ENCODE measurements at places on chromosomes 1 and 21.

- peak; percentile 88 for DNase-seq
Measured at GRCh38 chr1:87795615-87796337, 467.1 kb downstream of the LMO4 start.

- DNase-seq = peak; percentile 64
Measured at GRCh38 chr21:31983120-31983519, 110.3 kb downstream of the HUNK start.

DNA sequence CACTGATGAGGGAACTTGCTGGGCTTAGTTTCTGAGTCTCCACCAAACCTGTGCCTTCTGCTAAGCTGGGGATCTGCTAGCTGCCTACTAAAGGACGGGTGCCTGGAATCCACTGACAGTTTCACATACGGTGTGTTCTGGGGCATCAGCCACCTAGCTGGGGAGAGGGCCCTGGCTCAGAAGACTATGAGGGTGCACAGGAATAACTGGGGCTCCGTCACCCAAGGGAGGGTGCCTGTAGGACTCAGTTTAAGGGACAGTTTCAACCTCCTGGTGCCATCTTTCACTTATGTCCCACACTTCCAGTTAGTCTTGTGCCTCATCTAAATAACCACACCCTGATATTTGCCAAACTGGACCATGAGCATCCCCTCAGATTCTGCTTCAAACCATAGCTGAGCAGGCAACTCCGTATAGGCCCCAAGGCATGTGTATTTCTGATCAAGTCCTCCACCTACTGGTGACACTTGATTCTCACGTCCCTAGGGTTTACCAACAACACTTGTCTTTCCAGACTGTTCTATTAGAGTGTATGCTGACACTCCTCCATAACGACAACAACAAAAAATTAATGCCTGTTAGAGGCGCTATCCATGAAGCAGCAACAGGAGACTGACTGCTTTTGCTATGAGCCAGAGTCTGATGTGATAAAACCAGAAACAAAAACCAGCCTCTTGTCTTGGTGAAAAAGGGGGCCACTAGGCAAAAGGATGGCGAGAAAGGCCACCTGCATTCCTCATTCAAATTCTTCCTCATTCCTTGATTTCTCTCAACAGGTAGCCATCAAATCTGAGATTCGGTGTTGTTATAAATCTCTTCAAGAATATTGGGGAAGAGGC lies 55.0 kb upstream of the PAXBP1 start:
- peak; percentile 57 for DNase-seq

GRCh38 chr1:231603598-231604275 lies 22.9 kb upstream of the DISC1 start:
- peak; percentile 66 for DNase-seq

DNA sequence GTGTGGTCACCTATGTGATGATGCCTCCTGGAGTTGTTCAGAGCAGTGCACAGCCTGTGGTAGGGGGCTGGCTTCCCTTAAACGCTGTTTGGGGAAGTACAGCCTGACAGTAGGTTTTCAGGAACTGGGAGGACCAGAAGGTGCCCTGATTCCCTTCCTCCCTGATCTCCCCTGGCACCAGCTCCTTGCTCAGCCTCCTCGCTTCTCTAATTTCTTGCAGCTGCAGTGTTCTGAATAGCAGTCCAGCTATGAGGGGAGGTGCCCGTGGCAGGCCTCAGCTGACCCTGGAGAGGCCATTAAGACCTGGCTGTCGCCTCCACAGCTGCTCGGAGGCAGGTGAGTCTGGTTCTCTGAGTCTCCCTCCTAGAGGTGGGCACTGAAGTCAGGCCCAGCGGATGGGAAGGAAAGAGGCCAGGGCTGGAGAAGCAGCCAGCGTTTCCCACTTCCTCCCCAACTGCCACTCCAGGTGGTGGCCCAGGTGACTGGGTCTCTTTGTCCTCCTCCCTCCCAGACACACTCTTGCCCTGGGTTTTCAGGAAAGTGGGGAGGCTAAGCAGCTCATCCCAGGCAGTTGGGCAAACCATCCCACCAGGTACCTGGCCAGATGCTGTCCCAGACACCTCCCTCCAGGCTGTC lies 52.0 kb upstream of the RPL11 start:
- no peak for DNase-seq

GRCh38 chr1:15760520-15761211 lies 2.1 kb downstream of the FBLIM1 start:
- DNase-seq = peak; percentile 75

- DNase-seq = no peak
Measured at GRCh38 chr1:117215733-117216462, 5.2 kb upstream of the VTCN1 start.
